Nephron progenitor cell (in vitro differentiated cells): ENCODE measurements at places on chromosomes 16 and 17.

GRCh38 chr16:86791287-86792035, 213.1 kb downstream of the FOXL1 start:
- no peak for DNase-seq
- peaks cover 76% of the 10 kb centered on the region for H3K4me1 ChIP-seq
- no peak overlapping the region for H3K4me3 ChIP-seq

DNA sequence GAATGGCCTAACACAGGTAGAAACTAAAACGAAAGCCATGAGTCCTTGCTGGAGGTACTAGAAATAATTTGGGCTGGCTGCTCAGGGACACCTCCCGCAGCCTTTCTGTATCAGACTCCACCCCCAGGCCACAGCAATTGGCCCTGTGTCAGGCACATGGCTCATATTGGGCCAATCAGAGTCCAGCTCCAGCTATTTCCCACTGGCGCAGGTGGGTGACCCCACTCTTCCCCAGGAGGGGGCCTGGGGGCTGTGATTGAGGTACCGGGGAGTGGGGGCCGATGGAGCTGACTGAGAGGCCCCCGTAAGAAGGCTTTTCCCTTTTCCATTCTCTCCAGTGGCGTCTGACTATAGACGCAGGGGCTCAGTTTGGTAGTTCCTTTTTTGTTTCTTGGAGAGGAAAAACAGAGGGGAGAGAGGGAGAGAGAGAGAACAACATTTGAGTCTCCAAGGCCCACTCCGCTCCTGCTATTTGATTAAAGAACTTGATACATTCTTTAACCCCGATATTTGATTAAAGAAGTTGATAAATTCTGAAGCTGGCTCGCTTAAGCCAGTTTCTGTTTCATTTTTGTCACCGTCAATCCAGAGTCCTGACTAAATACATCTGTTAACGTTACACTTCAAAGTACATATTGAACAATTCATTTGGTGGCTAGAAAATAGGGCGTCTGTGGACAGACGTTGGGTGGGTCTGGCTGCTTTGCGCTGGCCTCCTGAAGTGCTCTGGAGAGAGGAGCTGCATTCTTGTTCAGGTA, 26.3 kb downstream of the FOXL1 start:
- no peak overlapping the region for H3K27ac ChIP-seq
- peaks cover 16% of the 10 kb centered on the region for H3K4me1 ChIP-seq
- H3K4me3 ChIP-seq = no peak overlapping the region
- no peak for DNase-seq

- H3K4me3 ChIP-seq = no peak overlapping the region
- no peak for DNase-seq
- H3K27ac ChIP-seq = no peak overlapping the region
- no peaks in the 10 kb centered on the region for H3K27me3 ChIP-seq
- H3K4me1 ChIP-seq = peaks cover 17% of the 10 kb centered on the region
These were observed 48.5 kb downstream of the SPOP start for GRCh38 chr17:49629447-49629846.

GRCh38 chr17:2684549-2684948, 27.0 kb downstream of the CLUH start:
- H3K4me1 ChIP-seq = peaks cover 50% of the 10 kb centered on the region
- H3K27ac ChIP-seq = peak overlapping the region; percentile 95
- H3K4me3 ChIP-seq = no peak overlapping the region
- H3K27me3 ChIP-seq = no peaks in the 10 kb centered on the region
- H3K36me3 ChIP-seq = peaks cover 43% of the 10 kb centered on the region

DNA sequence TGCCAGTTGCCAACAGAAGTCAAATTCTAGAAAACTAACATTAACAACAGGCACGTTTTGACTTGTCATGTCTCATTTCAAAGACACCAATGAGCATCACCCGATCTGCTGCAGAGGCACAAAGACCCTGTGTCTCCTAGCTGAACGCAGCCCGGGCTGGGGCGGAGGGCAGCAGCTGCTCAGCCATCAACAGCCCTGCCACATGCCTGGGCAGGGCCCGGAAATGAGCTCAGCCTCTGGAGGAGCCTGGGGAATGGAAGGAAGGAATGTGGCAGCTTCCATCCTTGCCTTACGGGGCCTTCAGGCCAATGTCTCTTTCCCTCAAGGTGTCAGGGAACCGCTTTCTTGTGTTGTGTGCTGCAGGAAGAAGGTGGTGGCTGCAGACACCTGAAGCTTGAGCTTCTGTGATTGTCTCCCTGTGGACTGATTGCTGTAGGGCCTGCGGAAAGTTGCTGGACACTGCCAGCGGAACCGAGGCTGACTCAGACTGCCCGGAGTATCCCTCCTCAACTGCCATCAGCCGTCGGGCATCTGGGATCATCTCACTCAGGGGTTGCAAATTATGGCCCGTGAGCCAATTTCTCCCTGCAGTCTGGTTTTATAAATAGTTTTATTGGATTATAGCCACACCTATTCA, 7.3 kb downstream of the CDH13 start:
- H3K27me3 ChIP-seq = peaks cover 8% of the 10 kb centered on the region
- DNase-seq = no peak
- no peaks in the 10 kb centered on the region for H3K36me3 ChIP-seq
- H3K27ac ChIP-seq = no peak overlapping the region
- peaks cover 33% of the 10 kb centered on the region for H3K4me1 ChIP-seq
- no peak overlapping the region for H3K4me3 ChIP-seq

DNA sequence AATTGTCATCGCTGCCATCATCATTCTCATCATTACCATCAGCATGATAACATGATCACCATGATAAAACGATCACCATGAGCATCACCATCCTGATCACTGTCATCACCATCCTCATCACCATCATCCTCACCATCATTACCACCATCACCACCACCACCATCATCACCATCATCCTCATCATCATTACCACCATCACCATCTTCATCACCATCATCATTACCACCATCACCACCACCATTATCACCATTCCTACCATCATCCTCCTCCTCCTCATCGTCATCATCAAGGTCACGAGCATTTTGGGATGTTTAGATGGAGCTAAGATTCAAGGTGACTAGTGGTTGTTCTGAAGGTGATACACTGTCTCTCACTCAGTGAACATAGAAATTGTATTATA, 221.0 kb downstream of the FOXL1 start:
- peaks cover 20% of the 10 kb centered on the region for H3K27me3 ChIP-seq
- DNase-seq = no peak

GRCh38 chr17:10737736-10738135, 7.9 kb upstream of the TMEM220 start:
- no peak overlapping the region for H3K4me3 ChIP-seq
- peaks cover 33% of the 10 kb centered on the region for H3K27me3 ChIP-seq
- no peaks in the 10 kb centered on the region for H3K36me3 ChIP-seq
- H3K27ac ChIP-seq = no peak overlapping the region

- H3K4me3 ChIP-seq = no peak overlapping the region
- H3K27ac ChIP-seq = no peak overlapping the region
- peaks cover under 1% of the 10 kb centered on the region for H3K27me3 ChIP-seq
- H3K4me1 ChIP-seq = peaks cover 35% of the 10 kb centered on the region
- H3K36me3 ChIP-seq = peaks cover 6% of the 10 kb centered on the region
These were observed 82.1 kb upstream of the NOL11 start for GRCh38 chr17:67635681-67636080.

DNA sequence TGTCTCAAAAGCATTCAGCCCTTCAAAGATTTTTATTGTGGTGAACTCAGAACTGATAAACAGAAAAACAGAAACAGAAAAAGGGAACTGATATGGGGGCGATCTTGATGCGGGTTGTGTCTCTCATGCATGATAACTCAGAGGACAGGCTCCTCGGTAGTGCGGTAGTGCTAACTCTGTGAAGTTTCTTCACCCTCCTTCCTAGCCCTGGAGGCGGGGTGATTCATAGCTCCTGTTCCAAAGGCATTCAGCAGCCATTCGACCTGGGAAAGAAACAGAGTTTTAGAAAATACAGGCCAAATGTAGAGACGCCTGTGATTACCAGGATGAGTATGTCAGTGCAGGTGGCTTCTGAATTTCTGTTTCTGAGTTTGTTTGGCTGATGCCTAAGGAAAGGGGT, 5.5 kb upstream of the MAF start:
- peak overlapping the region; percentile 4 for H3K27ac ChIP-seq
- peak; percentile 24 for DNase-seq
- H3K27me3 ChIP-seq = peaks cover 6% of the 10 kb centered on the region
- peaks cover 85% of the 10 kb centered on the region for H3K4me1 ChIP-seq
- peak overlapping the region; percentile 25 for H3K4me3 ChIP-seq

DNA sequence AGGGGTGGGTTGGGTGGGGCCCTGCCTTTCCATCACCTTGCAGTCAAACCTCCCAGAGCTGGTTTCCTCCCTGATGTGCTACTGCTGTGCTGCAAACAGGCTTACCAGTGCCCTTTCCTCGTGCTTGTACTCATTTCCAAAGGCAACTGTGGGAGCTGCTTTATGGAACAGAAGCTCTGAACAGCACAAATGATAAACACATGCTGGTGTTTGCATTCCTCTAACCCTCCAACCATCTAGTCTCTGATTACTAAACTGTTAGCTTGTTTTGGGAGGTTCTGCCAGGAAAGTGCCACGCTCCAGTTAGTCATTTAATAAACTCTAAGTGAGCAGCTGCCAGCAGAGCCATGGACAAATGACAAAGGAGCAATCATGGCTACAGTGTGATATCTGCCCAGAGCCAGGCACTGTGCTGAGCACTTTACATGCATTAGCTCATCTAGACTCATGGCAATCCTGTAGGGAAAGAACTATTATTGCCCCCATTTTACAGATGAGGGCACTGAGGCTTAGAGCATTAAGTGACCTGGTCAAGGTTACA, 110.4 kb downstream of the VAT1L start:
- no peak overlapping the region for H3K27ac ChIP-seq
- no peaks in the 10 kb centered on the region for H3K36me3 ChIP-seq
- no peak overlapping the region for H3K4me3 ChIP-seq
- DNase-seq = no peak

DNA sequence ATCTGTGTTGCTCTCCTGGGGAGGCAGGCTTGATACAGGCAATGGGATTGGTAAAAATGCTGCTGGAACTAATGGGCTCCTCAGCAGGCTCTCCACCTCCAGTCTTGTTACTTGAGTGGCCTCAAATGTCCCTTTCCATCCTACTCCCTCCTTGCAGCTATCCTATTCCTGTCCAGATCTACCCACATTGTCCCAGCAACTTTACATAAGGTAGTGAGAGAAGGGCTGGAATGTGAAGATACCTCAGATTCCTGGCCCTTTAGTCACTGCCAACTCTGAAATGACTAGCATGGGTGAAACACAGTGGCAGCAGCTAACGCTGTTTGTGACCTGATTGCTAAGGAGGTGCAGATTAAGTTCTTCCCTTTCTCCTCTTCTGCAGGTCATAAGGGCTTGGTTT, 210.1 kb upstream of the HS3ST4 start:
- H3K27me3 ChIP-seq = peaks cover 11% of the 10 kb centered on the region
- peak overlapping the region; percentile 2 for H3K27ac ChIP-seq
- DNase-seq = no peak
- no peaks in the 10 kb centered on the region for H3K4me1 ChIP-seq
- no peak overlapping the region for H3K4me3 ChIP-seq

- peak; percentile 98 for DNase-seq
- H3K27me3 ChIP-seq = peaks cover 94% of the 10 kb centered on the region
- no peaks in the 10 kb centered on the region for H3K36me3 ChIP-seq
- peak overlapping the region; percentile 76 for H3K4me3 ChIP-seq
These were observed 405 bp upstream of the CBLN1 start for GRCh38 chr16:49281843-49282642.

GRCh38 chr17:41775394-41776226, 10.9 kb downstream of the JUP start:
- peak overlapping the region; percentile 91 for H3K27ac ChIP-seq
- peaks cover 21% of the 10 kb centered on the region for H3K36me3 ChIP-seq
- no peaks in the 10 kb centered on the region for H3K27me3 ChIP-seq
- peaks cover 68% of the 10 kb centered on the region for H3K4me1 ChIP-seq
- no peak for DNase-seq

DNA sequence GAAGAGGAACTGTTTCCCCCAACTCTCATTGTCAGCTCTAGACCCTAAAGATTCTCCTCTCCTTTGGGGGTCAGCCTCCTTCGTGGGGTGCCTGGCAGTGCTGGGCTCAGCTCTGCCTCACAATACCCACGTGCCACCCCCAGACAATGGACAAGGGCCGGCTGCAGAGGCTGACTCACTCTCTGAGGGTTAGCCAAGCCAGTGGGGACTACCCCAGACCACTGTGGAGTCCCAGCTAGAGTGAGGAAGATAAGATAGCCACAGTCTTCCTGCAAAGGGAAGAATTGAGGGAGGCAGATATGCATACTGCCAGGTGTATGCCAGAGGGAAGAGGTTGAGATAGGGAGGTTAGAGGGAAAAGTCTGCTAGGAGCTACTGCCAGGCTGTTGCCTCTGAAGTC, 13.5 kb upstream of the MTMR4 start:
- DNase-seq = no peak
- no peak overlapping the region for H3K27ac ChIP-seq
- peaks cover 46% of the 10 kb centered on the region for H3K4me1 ChIP-seq
- no peak overlapping the region for H3K4me3 ChIP-seq

- H3K4me3 ChIP-seq = peak overlapping the region; percentile 79
- H3K4me1 ChIP-seq = peaks cover 74% of the 10 kb centered on the region
- peaks cover 11% of the 10 kb centered on the region for H3K27me3 ChIP-seq
- no peaks in the 10 kb centered on the region for H3K36me3 ChIP-seq
- H3K27ac ChIP-seq = no peak overlapping the region
- no peak for DNase-seq
These were observed 1.4 kb upstream of the TSPOAP1 start for GRCh38 chr17:58329810-58330537.

- H3K4me3 ChIP-seq = no peak overlapping the region
- no peak overlapping the region for H3K27ac ChIP-seq
- H3K36me3 ChIP-seq = no peaks in the 10 kb centered on the region
- no peak for DNase-seq
- peaks cover 75% of the 10 kb centered on the region for H3K4me1 ChIP-seq
These were observed 5.2 kb upstream of the TSPOAP1 start for GRCh38 chr17:58333736-58334207.

DNA sequence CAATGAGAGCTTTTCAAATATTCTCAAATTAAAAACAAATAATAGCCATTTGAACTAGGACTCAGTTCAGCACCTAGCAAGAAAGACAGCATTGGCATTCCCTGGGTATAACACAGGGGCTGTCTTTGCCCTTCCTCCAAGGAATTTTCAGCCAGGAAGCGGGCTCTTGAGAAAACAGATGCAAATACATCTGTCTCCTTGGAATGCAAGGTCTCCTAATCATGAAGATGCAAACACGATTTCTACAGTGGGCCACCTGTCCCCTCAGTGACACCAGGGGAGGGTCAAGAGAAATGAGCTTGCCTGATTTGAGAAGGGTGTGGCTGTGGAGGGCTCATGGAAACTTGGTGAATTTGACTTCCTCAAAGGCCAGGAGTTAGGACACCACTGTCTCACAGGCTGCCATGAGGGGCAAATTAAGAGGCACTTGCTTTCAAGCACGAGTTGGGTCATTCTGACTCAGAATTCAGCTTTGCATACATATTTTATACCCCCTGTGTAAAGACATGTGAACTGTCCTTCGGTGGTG, 24.5 kb upstream of the SUPT4H1 start:
- no peak for DNase-seq
- H3K4me1 ChIP-seq = peaks cover 33% of the 10 kb centered on the region
- peaks cover 3% of the 10 kb centered on the region for H3K27me3 ChIP-seq
- no peaks in the 10 kb centered on the region for H3K36me3 ChIP-seq
- no peak overlapping the region for H3K27ac ChIP-seq
- H3K4me3 ChIP-seq = no peak overlapping the region

- peaks cover 57% of the 10 kb centered on the region for H3K36me3 ChIP-seq
- H3K4me3 ChIP-seq = peak overlapping the region; percentile 93
- no peak for DNase-seq
- peaks cover 60% of the 10 kb centered on the region for H3K4me1 ChIP-seq
These were observed 1.2 kb downstream of the SRRM2 start for GRCh38 chr16:2753733-2754020.

- H3K36me3 ChIP-seq = peaks cover 32% of the 10 kb centered on the region
- no peak overlapping the region for H3K4me3 ChIP-seq
- H3K27ac ChIP-seq = no peak overlapping the region
- peaks cover 3% of the 10 kb centered on the region for H3K27me3 ChIP-seq
These were observed 92.0 kb upstream of the CHMP6 start for GRCh38 chr17:80899402-80900268.
